Posterior cingulate gyrus (tissue), 11 donors: ENCODE measurements at places on chromosomes 13 and 19.

GRCh38 chr19:3963458-3964255, 7.2 kb downstream of the DAPK3 start:
- no peak for DNase-seq

GRCh38 chr19:33767898-33768413, 28.7 kb upstream of the KCTD15 start:
- DNase-seq, result no peak

DNA sequence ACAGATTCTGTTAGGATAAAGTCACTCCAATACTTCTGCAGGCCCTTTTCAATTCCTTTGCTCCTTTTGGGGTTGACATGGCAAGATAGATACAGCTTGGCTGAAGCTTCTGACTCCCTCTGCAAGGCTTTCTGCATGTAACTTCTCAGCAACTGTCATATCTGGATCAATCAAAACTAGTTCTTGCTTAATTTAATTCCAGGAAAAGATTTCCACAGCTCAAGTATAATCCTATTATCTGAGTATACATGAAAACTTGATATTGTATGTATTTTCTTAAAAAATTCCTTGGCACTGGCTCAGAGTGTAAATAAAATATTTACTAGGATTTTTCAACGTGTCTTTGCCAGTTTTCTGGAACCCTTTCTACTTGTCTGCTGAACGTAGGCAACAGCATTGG, 109.6 kb downstream of the STARD13 start:
- no peak for DNase-seq

GRCh38 chr19:49455773-49456172, 2.7 kb downstream of the ALDH16A1 start:
- no peak for DNase-seq

DNA sequence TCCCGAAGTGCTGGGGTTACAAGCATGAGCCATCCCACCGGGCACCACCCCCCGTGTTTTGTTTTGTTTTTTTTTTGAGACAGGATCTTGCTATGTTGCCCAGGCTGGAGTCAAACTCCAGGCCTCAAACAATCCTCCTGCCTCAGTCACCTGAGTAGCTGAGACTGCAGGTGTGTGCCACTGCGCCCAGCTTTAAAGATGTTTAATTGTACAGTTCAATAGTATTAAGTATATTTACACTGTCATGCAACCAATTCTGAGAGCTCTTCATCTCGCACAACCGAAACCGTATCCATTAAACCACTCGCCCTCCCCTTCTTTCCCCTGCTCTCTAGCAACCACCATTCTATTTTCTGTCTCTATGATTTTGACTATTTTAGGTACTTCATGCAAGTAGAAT, 15.6 kb downstream of the NUCB1 start:
- DNase-seq, result no peak

GRCh38 chr19:33430674-33431277, 57.3 kb downstream of the CEBPG start:
- peak; percentile 77 for DNase-seq

DNA sequence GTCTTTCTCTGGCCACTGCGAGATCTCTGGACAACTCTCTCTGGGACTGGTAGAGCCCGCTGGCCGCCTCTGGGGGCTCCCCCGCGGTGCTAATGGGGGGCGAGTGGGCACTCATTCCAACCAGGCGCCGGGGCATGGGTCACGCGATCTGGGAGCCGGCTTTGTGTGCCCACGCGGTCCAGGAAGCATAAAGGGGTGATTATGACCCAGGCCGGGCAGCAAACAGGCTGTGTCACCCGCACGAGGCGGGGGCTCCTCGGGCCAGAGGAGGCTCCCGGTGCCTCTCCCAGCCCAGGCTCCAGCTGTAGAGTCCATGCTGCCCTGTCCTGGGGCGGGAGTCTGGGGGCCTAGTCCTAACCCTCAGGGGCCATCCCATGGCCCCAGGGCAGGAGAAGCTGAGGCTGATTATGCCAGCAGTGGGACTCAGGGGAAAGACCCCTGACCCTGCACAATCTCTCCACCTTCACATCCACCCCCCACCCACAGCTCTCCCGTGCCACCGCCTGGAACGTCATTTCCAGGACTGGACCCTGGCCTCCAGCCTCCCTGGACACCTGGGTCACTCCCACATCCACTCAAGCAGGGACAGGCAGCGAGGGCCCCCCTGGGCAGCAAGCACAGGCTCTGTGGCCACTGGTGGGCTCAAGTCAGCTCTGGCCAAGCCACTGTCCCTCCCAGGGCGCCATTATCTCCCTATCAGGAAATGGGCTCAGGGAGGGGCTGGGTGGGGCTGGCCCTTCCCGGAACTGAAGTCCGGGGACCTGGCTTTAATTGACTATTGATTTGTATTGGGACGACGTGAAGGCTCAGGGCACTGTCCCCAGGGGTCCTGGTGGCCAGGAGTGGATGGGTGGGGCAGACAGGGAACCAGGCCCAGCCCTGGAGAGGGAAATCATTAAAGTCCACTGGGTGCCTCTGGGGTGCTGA, 50.0 kb downstream of the PTPRS start:
- peak; percentile 91 for DNase-seq

DNA sequence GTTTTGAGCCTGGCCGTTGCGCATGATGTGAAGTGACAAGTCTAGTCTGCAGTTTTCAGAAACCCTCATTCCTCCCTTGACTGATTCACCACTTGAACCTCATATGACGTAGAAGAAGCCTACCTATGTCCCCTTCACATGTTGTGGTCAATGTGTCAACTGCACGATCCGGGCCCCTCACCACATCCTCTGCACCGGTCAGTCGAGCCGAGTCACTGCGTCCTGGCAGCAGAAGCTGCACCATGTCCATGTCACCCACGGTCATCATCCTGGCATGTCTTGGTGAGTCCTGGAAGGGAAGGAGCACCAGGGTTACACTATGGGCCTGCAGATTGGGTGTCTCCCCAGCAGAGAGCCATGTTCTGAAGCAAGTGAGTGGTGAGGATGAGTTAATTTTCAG, at the start of gene KIR2DL4:
Gene KIR2DL4 (plus strand): TSS at position 201 of the 400 bp plus-strand sequence. CDS start 42 bp downstream, at position 243.
- DNase-seq, result no peak

DNA sequence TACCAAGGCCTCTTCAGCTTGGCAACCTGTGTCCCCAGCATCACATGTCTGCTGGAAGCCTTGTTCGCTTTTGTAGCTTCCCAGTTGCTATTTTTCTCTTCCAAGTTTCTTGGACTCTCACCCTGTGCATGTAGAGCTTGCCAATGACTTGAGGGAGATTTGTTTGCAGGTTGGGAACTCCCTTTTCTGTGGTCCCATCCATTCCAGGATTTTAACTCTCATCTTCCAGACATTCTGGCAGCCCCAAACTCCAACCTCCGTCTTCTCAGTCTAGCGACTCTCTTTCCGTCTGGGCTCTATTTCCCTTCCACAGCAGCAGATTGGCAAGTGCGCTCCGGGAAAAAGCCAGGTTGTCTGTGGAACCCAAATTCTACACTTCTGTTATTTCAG, 9.0 kb downstream of the PLAUR start:
- DNase-seq, result peak; percentile 39

- DNase-seq, result no peak
Measured at GRCh38 chr13:77470986-77471385, 64.5 kb upstream of the SCEL start.

GRCh38 chr13:95456815-95457214, 95.7 kb upstream of the CLDN10 start:
- DNase-seq, result no peak

DNA sequence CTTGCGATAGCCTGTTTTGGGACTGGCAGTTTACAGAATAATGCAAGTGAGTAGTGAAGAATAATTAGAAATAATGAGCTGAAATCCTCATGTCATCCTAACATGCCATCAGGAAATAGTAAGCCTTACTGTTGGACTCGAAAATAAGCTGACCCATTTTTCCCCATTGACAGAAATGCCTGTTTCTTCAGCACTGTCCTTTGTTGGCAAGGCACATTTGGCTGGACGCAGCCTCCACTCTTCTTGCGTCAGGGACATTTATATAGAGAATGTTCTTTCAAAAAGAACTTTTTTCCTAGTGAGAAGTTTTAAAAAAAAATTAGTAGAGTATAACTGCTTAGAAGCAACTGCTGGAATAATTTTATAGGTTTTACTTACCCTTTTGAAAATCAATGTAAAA, 47.1 kb downstream of the ARHGAP35 start:
- no peak for DNase-seq

DNA sequence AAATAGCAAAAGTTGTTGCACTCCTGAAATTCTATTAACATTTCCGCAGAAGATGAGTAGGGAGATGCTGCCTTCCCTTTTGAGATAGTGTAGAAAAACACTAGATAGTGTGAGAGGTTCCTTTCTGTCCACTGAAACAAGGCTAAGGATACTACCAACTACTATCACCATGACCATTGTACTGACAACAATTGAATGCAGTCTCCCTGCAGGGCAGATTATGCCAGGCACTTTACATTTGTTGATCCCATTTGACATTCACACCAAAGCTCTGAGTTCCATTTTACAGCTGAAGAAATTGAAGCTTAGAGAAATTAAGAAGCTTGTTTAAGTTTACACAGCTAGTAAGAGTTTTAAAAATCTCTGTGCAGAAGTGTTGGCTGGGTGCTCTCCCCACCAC, 55.0 kb downstream of the CYSLTR2 start:
- no peak for DNase-seq

DNA sequence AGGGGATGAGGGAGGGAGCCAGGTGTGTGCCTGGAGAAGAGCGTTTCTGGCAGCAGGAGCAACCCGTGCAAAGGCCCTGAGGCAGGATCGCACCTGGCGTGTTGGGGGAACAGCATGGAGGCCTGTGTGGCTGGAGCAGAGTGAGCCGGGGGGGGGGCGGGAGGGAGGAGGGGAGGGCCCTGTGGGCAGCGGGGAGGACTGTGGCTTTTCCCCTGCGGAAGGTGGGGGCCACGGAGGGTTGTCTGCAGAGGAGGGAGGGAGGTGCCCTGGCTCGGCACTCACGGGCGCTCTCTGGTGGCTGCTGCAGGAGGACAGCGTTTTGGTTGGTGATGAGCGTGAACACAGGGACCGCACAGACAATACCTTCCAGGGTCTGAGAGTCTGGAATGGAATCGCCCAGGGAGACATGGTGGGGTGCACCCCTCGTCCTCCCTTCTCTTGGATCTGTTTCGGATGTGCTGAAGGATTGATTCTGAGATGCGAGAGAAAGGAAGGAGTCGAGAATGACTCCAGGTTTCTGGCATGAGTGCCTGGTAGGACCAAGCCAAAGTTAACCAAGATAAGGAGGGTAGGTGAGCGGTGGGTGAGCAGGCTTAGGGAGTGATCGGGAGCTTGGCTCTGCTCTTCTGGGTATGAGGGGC, 6.5 kb downstream of the RAB11B start:
- DNase-seq, result peak; percentile 95

GRCh38 chr13:58728126-58728525, 1096.6 kb downstream of the PCDH17 start:
- no peak for DNase-seq

- DNase-seq, result no peak
Measured at GRCh38 chr13:43260999-43261398, 237.6 kb downstream of the DNAJC15 start.

DNA sequence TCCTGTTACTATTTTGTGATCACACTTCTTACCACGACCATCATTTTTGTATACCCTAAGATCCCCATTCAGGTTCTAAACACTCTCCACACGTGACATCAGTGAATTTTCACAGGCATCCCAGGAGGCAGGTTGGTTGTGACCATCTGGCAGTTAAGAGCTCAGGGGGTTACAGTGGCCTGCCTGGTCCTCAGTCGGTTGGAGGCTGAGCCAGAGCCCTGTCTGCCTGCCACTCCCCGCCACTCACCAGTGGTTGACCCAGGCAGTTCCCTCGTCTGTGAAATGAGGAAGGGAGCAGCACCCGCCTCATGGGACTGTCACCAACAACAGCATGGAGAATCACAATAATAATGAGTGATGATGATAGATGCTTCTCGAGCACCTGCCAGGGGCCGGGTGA, 36.4 kb upstream of the EHD2 start:
- DNase-seq, result peak; percentile 13

DNA sequence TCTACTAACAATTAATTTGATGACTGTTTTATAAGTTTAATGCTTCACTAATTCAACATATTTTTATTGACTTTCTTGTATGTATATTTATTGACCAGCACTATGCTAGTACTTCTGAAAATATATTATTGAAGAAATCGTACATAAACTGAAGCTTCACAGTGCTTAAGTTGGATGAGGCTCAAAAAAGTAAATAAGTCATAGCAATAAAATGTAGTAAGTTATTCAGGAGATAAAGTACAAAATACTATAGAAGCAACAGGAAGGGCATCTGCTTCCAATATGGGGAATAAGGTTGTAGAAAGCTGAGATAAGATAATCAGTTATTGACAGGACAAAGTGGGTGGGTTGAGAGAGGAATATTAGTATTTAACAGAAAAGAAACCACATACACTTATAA, 944.9 kb upstream of the MIR17HG start:
- DNase-seq, result no peak

DNA sequence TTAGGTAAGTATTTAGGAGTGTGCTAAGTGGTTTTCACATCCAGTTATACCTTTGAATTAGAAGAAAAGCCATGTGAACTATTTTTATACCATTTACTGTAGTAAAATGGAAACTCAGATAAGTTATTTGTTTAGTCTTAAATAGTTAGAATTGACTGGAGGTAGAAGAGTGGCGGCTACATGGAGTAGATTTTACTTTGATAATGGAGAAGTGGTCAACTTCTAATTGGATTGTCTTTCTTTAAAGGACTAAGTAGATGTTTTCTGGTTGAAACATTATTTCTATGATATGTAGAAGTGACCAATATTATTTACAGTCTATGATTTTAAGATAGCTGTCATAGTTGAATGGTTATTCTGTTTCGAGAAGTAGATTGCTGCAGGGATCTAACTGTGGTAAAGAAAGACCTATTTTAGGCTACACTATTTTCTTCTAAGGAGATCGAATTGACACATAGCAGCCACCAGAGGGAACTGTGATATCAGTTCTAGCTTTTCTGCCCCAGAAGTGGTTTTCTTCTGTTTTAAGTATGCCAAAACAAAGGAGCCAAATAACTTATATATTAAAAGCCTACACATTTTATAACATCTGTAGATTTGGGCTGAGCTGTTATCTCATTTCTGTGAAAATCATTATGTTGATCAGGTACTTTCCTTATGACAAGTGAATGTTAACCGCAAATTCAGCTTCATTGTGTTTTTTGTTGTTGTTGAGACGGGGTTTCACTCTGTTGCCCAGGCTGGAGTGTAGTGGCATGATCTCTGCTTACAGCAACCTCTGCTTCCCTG, 26.1 kb downstream of the ZMYM2 start:
- DNase-seq, result no peak

- no peak for DNase-seq
Measured at GRCh38 chr13:40776681-40777165, 5.7 kb upstream of the MRPS31 start.

DNA sequence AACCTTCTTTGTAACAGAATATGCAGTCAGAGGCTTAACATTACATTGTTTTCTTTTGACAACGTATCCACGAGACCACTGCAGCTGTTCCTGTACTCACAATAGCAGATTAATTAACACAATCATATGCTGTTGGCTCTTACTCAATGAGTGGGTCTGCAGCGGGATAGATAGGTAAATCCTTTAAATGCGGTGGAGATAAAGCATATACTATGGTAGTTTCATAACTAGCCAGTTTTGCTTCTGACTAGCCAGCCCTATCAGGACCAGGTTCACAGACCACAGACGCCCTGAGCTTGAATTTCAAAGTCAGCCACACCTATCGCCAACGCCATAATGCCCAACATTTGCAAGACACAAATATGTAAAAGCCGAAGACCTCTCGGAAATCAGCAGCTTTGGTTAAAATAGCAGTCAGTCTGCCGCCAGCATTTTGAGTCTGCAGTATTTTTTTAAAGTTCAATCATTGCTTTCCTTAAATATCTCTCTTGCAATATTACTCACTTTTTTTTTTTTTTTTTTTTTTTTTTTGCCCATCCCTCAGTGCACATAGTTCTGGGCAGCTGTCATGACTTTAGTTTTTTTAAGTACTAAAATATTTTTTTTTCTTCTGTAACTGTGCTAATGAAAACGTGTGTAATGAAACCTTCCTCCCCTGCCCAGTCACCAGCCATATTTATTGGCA, 120.5 kb downstream of the ZNF536 start:
- DNase-seq, result no peak
